ENCODE measurements at places on chromosomes 5 and 9. TPM values are rescaled to one million over a fixed set of nuclear protein-coding genes. Genes with fewer than 3 reads are reported as not detected.

The SMC5 gene
- total RNA-seq: 60.7 TPM

The HAND1 gene
- total RNA-seq: not detected

- H3K27ac ChIP-seq: peak overlapping the region; percentile 89
- no peaks in the 10 kb centered on the region for H3K27me3 ChIP-seq
- no peak for DNase-seq
- H3K36me3 ChIP-seq: peaks cover 20% of the 10 kb centered on the region
These were observed 957 bp downstream of the PRELID1 start for GRCh38 chr5:177304392-177305119.

DNA sequence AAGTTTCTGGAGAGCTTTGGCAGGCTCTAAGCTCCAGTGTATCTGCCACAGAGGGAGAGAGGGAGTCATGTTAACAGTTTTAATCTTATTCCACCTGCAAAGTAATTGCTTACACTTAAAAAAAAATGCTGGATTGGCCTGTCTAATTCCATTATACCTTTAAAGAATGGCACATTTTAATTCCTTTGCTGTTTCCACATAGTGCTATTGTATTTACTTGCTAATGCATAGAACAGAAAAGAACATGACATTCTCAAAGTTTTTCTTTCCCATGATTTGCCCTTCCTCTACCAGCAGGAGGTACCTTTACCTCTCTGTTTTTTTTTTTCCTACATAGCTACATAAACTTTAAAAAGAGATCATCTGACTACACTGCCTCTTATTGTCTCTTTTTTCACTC, 318.0 kb downstream of the GLIS3 start:
- H3K36me3 ChIP-seq: no peaks in the 10 kb centered on the region
- H3K27me3 ChIP-seq: no peaks in the 10 kb centered on the region
- H3K4me3 ChIP-seq: no peak overlapping the region
- no peak for DNase-seq

DNA sequence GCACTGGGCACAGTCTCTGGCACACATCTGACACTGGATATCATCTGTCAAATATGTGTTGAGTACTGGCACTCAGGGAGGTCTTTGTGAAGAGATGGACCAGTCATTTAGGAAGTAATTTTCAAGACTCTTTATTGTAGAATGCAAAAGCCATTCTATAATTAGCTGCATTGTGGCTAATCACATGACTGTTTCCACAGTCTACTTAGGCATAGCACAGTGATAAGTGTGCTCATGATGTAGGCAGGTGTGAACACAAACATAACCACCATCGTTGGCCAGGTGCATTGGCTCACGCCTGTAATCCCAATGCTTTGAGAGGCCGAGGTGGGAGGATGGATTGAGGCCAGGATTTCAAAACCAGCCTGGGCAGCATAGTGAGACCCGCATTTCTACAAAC, 62.2 kb downstream of the CFAP77 start:
- no peak overlapping the region for H3K27ac ChIP-seq
- H3K4me3 ChIP-seq: no peak overlapping the region
- H3K27me3 ChIP-seq: no peaks in the 10 kb centered on the region
- no peaks in the 10 kb centered on the region for H3K36me3 ChIP-seq
- DNase-seq: no peak

DNA sequence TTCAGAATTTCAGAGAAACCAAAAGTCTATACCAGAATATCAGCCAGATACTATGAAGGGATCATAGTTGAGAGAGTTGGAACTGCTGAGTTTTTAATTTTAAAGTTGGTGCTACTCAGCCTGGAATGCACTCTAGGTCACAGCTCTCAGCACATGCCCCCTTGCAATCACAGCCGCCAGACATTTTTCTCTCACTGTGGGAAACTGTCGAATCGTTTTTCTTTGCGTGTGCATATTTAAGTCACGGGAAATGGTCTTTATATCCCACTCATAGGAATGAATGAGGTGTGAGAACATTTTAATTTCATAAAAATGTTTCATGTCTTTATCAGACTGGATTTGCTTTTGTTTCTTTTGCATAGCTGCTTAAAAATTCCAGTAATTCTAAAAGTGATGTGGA, 12.2 kb upstream of the SPDL1 start:
- H3K27me3 ChIP-seq: no peaks in the 10 kb centered on the region
- DNase-seq: no peak
- no peak overlapping the region for H3K4me3 ChIP-seq
- H3K4me1 ChIP-seq: no peaks in the 10 kb centered on the region
- no peaks in the 10 kb centered on the region for H3K36me3 ChIP-seq
